ENCODE measurements at places on chromosomes 3 and 15.

DNA sequence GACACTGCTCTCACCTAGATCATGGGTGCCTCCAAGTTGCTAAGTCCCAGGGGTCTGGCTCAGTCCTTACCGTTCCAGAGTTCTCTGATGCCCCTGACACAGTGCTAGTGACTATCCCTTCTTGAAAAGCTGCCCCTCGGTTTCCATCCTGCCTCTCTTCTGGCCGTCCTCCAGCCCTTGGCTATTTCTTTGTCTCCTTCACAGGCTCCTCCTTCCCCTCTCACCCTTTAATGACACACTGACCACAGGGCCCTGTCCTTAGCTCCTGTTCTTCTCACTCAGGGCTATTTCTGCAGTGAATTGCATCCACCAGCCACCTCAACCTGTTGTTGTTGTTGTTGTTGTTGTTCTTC, 31.1 kb downstream of the SLC28A1 start:
- no peak for DNase-seq

- no peak for DNase-seq
These were observed 603 bp downstream of the PLEKHO2 start for GRCh38 chr15:64842096-64842939.

- DNase-seq: no peak
These were observed 107.0 kb upstream of the RORA start for GRCh38 chr15:61336026-61336638.

- peak; percentile 8 for DNase-seq
These were observed 49.4 kb upstream of the SYNPR start for GRCh38 chr3:63228677-63229076.

DNA sequence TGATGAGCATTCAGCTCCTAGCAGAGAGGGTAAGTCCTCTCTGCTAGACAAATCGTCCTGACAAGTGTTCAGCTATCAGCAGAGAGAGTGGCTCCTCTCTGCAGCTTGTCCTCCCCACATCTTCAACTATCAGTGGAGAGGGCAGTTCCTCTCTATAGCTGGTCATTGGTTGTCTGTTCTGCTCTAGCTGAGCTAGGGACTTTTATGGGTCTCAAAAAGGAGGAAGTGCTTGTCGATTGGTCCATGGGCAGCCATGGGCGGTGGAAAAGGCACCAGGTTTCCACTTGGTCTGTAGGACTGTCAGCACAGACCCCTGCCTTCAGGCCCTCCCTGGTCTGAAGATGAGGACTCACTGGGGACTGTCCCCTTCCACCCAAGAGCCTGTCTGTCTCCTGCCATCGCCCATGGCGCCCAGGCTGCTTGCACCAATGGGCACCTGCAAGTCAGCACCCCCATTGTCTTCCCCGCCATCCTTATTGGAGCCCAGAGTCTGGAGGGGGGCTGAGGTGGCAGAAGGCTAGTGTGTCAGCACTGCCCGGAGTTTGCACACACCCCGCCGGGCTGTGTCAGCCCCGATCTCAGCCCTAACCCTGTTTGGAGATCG, 264.7 kb downstream of the ZBBX start:
- DNase-seq: no peak

Data from hepatic stellate cell (primary cell).